ENCODE measurements at places on chromosomes 16 and 17. TPM values are rescaled to one million over a fixed set of nuclear protein-coding genes. Genes with fewer than 3 reads are reported as not detected.

KRTAP2-4 gene
- total RNA-seq, result not detected

NOD2 gene
- not detected for total RNA-seq

GPR139 gene
- not detected for total RNA-seq

MYH8 gene
- total RNA-seq, result not detected

THOC6 gene
- 16.3 TPM for total RNA-seq

BICDL2 gene
- not detected for total RNA-seq

MRM3 gene
- total RNA-seq, result 15.8 TPM

HCRT gene
- not detected for total RNA-seq

KCNJ2 gene
- 1.4 TPM for total RNA-seq

NUPR1 gene
- 56.1 TPM for total RNA-seq

HSD17B2 gene
- 0.09 TPM for total RNA-seq

ZNF785 gene
- total RNA-seq, result 8.3 TPM

NPIPA8 gene
- total RNA-seq, result not detected

CD300E gene
- total RNA-seq, result not detected

FBXO39 gene
- total RNA-seq, result 0.57 TPM

CHST4 gene
- total RNA-seq, result not detected

CIAO3 gene
- total RNA-seq, result 20.0 TPM

ADAD2 gene
- total RNA-seq, result not detected

TMEM238L gene
- not detected for total RNA-seq

KRT15 gene
- total RNA-seq, result 0.63 TPM

TAC4 gene
- total RNA-seq, result not detected

ANKFN1 gene
- total RNA-seq, result not detected

SPATA22 gene
- not detected for total RNA-seq

PITPNM3 gene
- total RNA-seq, result 0.57 TPM

KRTAP9-4 gene
- total RNA-seq, result not detected

CSNK2A2 gene
- 48.4 TPM for total RNA-seq

SMIM5 gene
- total RNA-seq, result not detected
